Bladder microvascular endothelial cell (primary cell): ENCODE measurements at places on chromosomes 16 and 17. TPM values are rescaled to one million over a fixed set of nuclear protein-coding genes. Genes with fewer than 3 reads are reported as not detected.

Gene CD79B
- 1.1 and 13.4 TPM in 2 replicates for total RNA-seq

Gene RND2
- 0.16 and 0.19 TPM in 2 replicates for total RNA-seq

Gene C17orf100
- 0.16 and 0.31 TPM in 2 replicates for total RNA-seq

Gene NGFR
- total RNA-seq = not detected in 2 replicates

Gene CAPNS2
- 0.81 and 2.2 TPM in 2 replicates for total RNA-seq

Gene ALOX12
- total RNA-seq = not detected in 2 replicates

Gene KRTAP4-6
- not detected in 2 replicates for total RNA-seq
